Stimulated activated naive CD8-positive, alpha-beta T cell treated with anti-CD3 and anti-CD28 coated beads, Interleukin-15, Interleukin-2, amounts not matched to agents 100 U/mL and 50 U/mL, for 24 hours (primary cell): ENCODE measurements at places on chromosomes 2 and 18.

DNA sequence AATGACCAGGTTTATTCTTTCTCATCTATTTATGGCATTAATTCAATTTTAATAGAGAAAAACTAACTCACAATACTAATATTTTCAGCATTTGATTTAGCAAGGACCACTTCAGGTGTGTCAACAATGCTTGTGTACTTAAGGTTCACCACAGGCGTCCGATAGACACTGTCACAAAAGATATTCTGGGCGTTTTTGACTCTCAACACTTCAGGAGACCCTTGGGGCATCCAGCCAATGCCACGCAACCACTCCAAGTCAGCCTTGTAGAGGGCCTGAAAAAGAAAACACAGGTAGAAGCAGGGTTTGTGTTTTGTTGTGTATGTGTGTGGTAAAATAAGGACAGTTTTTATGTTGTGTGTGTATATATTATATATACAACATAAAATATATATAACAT, 158.2 kb downstream of the NEB start:
- DNase-seq, result no peak

- no peak for DNase-seq
These were observed 261.2 kb upstream of the FSIP2 start for GRCh38 chr2:185477452-185477851.

- no peak for DNase-seq
These were observed 78.7 kb downstream of the MYCN start for GRCh38 chr2:16019060-16019480.

DNA sequence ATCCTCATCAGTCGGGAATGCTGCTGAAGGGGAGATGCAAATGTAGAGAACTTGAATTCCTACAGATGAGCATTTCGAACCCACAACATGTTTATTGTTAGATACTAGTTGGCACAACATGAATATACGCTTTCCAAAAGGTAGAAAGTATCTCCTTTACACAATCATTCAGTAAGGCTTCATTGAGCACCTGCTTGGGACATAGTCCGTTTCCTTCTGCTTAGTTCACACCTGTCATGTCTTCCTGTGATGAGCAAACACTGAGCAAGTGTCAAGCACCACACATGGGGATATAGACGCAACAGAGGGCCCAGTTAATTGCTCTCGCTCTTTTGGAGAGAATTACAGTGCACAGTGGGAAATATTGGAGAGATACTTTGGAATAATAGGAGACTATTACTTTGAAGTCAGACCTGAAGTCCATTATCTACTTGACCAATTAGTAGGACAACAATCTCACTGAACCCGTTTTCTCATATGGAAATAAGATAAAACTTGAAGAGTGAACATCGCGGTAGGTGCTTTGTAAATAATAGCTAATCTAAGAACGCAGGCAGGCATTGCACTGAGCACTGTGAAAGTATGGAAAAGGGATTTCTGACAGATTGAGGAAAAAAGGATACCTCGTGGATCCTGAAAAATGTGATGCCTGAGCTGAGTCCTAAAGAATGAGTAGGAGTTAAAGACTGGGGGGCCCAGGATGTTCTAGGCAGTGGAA, 1.2 kb downstream of the CPSF3 start:
- DNase-seq, result no peak

DNA sequence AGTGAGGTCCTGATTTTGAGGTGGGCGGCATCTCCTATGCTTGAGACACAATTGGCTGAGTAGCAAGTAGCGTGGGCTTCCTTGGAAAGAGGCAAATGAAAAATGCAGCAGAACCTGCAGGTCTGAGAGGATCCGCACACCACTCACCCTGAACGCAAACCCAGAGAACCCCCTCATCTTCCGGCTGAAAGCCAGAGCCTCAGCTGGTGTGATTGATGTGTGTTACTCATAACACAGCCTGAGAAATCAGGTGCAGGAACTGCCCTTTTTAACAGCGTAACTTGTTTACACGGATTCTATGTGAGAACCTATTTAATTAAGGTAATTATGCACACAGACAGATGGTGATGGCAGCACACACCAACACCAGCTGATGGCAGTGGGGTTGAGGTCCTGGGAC, 123.4 kb downstream of the MRO start:
- DNase-seq, result no peak

DNA sequence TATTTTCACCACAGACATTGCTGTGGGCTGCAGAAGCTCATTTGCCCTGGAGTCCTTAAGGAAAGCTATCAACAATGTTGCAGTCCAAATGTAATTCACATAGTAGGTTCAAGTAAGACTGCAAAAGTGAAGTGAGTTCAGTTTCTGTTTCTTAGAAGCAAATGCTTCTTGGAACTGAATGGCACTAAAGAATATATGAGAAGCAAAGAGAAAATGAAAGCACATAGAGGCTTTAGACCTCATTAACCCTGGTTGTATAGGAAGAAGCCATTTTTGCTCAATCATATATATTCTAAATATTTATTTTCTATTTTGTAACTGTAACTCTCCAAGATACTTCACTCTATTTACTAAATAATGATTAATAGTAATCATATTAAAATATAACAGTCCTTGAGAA, 292.0 kb downstream of the ZNF804A start:
- DNase-seq, result no peak

DNA sequence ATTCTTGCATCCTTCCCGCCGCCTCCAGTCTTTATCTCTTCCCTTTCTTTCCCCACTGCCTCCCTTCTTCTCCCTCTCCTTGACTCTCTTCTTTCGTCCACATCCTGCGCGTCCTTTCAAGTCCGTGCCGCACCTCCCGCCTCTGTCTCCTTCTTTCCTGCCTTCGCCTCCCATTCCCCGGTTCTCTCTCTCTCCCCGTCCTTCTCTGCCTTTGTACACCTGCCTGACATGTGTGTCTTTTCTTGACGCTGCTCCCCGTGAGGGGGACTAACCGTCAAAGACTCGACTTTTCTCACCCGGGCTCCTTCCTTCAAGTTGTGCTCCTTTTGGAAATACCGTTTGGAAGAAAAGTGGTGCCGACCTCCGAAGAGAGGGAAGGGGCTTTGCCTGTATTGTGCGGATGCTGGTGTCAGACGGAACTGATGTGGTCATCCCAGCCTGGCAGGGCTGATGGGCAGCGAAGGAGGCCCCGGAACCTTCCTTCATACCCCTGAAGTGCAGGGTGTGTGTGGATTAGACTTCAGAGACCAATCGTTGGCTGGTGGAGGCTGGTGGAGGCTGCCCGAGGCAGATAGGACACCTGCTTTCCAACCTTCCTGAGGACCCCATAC, 879 bp downstream of the TMEM178A start:
- no peak for DNase-seq

DNA sequence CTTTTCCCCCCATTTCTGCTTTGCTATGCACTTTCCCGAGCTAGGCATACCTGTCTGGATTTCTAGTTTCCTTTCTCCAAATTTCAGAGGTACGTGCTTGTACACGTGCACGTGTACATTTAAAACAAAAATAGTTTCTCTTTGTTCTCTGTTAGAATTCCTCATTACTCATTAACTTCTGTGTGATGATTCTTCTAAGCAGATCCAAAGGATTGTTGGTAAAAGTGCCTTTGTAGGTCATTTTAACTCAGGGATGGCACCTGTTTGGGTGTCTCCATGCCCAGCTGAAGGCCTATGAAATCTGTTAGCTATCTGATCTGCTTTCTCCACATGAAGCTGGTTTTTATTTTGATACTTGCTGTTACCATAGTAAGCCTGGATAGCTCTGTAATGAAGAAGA, 264.3 kb downstream of the LPIN1 start:
- no peak for DNase-seq

GRCh38 chr18:13716916-13717315, 9.4 kb downstream of the FAM210A start:
- no peak for DNase-seq

DNA sequence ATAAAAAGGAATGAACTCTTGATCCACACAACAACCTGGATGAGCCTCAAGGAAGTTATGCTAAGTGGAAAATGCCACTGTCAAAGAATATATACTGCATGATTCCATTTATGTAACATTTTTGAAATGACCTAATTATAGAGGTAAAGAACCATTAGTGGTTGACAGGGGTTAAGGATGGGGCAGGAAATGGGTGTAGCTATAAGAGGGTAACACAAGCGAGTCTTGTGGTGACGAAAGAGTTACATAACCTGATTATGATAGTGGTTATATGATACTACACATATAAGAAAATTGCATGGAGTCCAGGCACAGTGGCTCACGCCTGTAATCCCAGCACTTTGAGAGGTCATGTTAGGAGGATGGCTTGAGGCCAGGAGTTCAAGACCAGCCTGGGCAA, 346.6 kb upstream of the PKDCC start:
- DNase-seq, result no peak

DNA sequence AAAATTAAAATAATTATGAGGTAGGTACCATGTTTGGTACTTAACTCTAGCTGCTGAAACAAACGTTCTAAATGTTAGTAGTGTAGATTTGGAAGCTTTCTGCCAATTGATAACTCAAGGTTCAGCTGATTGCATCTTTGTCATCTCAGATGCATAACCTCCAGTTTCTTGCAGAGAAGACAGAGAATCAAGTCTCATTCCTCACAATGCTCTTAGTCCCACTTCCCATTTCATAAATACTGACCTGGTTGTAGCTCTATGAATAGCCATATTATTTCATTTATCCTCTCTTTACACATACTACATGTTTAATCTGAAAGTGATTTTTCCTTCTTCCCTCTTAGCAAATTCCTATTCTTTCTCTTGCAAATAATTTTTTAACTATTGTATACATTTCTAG, 178.5 kb upstream of the SETBP1 start:
- no peak for DNase-seq

- no peak for DNase-seq
These were observed 1531.9 kb upstream of the ACVR2A start for GRCh38 chr2:146312899-146313298.

DNA sequence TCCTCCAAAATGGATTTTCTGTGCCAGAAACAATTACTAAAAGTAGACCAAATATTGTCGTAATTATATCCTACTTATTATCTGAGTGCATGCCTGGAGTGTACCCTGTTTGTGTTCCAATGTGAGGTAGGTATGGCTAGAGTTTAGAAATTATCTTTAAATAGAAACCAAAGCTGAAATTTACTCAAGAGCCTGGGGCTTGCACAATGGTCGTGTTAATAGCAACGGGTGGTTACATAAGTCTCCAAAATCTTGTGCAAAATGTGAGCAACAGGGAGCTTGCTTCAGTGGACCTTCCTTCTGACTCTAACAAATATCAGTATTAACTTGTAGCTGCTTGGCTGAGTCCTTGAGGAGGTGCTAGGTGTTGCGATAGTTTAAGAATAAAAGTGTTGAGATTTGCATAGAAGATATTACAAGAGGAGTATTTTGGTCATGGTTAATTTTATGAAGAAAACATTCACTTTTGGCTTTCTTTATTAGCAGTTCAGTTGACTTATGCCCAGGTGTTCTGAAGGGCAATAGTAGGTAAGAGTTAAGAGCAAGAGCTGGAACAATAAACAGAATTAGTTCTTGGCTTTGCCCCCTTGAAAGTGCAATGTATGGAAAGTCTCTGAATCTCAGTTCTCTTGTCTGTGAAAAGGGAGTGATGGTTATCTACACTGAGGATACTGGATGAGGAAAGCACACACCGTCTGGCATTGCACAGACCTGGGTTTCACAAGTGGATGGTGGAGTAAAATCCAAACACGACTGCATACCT, 4.6 kb downstream of the CXCR4 start:
- no peak for DNase-seq

DNA sequence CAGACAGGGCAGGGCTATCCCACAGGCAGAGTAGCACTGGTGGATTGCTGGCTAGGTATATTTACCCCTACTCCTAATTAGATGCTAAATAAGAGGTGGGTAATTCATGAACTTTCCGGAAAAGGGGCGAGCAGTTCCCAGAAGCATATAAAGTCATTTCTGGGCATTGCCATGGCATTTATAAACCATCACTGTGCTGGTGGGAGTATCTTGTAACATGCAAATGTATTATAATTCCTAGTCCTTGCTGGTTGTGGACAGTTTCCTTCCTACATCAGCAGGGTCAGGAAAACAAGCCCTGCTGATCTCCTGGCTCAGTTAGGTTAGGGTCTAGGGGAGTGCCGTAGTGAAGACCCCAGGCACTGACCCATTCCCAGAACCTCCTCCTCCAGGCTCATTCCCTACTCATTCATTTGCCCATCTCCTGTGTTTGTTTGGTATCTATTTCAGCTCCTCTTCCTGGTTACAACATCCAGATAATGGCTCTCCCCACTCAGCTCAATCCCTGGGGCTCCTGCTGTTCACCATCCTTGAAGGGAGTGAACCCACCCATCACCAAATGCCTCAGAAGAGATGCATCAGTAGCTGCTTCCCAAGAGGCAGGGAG, 282.7 kb downstream of the SRBD1 start:
- no peak for DNase-seq

DNA sequence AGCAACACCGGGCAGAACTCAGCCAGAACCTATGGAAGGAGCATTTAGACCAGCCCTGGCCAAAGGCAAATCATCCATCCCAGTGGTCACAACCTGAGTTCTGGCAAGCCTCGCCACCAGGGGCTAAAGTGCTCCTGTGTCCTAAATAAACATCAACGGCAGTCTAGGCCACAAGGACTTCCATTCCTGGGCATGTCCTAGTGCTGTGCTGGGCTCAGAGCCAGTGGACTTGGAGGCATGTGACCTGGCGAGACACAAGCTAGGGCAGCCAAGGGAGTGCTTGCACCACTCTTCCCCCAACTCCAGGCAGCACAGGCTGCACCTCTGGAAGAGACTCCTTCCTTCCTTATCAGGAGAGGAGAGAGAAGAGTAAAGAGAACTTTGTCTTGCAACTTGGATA, 69.0 kb downstream of the ST6GAL2 start:
- no peak for DNase-seq

DNA sequence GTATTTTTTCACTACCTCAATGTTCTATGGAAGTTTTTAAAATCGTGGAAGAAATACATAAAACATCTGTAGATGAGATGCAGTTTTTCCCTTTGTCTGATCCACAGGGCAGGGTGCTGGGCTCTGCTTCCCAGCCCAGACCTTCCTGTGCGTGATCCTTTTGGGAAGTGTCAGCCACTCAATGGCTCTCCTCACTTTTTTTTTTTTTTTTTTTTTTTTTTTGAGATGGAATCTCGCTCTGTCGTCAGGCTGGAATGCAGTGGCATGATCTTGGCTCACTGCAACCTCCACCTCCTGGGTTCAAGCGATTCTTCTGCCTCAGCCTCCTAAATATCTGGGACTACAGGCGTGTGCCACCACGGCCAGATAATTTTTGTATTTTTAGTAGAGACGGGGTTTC, 32.8 kb downstream of the SOWAHC start:
- DNase-seq, result no peak

GRCh38 chr18:74063023-74063422, 84.6 kb downstream of the FBXO15 start:
- DNase-seq, result peak; percentile 51

DNA sequence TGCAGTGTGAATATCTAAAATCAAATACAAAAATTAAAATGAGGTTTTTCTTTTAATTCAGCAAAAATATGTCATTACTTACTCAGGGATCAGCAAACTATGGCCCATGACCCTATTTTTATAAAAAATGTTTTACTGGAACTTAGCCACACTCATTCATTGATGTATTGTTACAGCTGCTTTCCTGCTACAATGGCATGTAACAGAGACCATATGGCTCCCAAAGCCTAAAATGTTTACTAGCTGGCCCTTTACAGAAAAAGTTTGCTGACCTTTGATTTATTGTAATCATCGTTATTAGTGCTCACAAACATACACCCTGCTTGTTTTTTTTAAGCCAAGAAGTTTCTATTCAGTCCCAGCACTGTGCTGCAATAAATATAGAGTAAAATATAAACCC, 120.3 kb downstream of the PLA2R1 start:
- DNase-seq, result no peak
